ENCODE measurements at places on chromosomes 7 and 10. TPM values are rescaled to one million over a fixed set of nuclear protein-coding genes. Genes with fewer than 3 reads are reported as not detected.

Gene LARP4B
- 49.5 TPM for total RNA-seq

Gene MKI67
- total RNA-seq, result 57.1 TPM

Gene NYAP1
- 0.20 TPM for total RNA-seq

Gene MMP21
- not detected for total RNA-seq

Gene TYSND1
- 6.3 TPM for total RNA-seq

Gene TUBAL3
- not detected for total RNA-seq

Gene ZNF736
- total RNA-seq, result 2.1 TPM

Gene PRKAR2B
- total RNA-seq, result 14.7 TPM

Gene HTR7
- total RNA-seq, result 16.8 TPM

Gene OR13A1
- not detected for total RNA-seq

Gene ELFN1
- 7.4 TPM for total RNA-seq
